ENCODE measurements at places on chromosomes 3 and 15.

DNA sequence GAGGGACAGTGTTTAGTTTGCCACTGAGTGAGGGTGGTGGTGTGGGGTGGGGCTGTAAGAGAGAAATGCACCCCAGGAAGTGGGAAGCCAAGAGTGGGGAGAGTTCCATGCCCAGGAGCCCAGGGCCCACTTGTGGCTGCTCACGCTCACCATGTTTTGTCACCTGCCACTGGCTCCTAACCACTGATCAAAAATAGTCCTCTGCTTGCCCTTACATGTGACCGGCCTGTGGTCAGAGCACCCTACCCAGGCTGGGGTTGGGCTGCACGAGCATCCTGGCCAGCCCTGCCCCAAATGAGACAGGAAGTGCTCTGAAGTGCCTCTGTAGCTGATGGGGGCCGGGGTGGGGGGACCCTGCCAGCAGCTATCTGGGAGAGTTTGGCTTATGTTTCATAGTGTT lies 216.3 kb downstream of the RPLP1 start:
- DNase-seq, result no peak

GRCh38 chr3:132317229-132317948 lies at the start of gene ACP3:
ACP3 (plus strand) TSS chr3:132317407; CDS start chr3:132317457, 50 bp downstream.
- DNase-seq, result peak; percentile 62

- peak; percentile 71 for DNase-seq
These were observed 137.6 kb downstream of the PEAK1 start for GRCh38 chr15:77282333-77282732.

DNA sequence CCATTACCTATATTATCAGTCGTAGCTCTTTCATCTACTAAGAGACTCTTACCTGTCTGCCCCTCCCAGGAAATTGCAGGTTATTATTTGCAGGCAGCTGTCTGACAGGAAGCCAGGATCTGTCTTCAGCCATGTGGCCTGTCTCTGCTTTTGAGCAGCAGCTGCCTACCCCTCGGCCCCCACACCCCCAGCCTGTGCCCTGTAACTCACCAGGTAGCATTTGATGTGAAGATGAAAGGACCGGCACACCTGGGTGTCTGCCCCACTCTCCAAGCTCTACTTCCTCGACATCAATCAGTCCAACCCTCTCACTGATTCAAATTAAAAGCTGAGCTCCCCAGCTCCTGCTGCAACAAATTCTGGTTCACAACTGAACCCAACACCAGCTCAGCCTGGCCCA lies 197.2 kb upstream of the CTNNB1 start:
- no peak for DNase-seq

DNA sequence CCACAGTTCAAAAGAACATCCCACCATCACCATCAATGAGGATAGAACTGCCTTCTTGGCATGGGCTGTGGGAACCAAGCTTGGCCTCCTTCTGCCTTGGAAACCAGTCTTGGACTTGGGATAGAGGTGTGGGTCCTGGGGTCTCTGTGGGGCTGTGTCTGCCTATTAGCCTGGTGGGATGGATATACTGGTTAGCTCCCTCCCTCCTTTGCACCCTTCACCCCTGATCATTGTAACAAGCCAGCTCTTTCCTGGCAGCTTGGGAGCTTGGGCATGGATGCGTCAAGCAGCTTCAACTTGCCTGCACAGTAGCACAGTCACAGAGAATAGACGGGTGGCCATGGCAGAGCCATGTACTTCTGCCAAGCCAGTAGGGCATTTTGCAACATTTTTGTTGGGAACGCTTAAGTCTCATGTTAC lies 65.2 kb downstream of the SMAD6 start:
- DNase-seq, result no peak

GRCh38 chr3:197501879-197502620 lies 53.7 kb downstream of the BDH1 start:
- DNase-seq, result no peak

- DNase-seq, result no peak
These were observed 687.9 kb downstream of the SQOR start for GRCh38 chr15:46322753-46323152.

DNA sequence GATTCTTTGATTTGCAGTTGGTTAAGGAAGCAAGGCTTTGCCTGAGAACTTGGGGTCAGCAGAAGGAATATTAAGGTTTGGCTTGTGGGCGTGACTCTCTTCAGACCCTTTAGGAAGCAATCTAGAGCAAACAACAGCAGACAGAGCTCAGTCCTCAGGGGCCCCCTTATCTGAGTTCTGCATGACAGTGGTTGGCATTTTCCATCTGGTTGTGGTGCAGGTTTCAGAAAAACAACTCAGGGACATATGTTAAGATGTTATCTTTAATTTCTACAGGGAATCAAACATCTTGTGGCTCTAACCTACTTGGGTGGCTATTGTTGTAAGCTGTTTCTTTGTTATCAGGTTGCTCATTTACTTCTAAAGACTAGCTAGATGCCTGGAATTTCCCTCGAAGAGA lies 141.4 kb downstream of the VPS8 start:
- DNase-seq, result no peak

- no peak for DNase-seq
These were observed 178.6 kb upstream of the LINGO1 start for GRCh38 chr15:77811270-77811669.

DNA sequence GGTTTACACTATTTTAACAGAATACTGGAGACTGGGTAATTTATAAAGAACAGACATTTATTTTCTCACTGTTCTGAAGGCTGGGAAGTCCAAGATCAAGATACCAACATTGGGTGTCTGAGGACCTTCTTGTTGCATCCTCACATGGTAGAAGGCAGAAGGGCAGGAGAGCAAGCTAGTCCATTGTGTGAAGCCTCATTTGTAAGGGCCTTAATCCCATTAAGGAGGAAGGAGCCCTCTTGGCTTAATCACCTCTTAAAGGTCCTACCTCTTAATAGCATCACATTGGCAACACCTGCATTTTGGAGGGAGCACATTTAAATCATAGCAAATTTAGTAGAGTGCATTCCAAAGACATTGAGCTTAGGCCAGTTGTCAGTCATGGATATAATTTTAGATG lies 26.2 kb downstream of the UBE2Q2 start:
- no peak for DNase-seq

GRCh38 chr3:74122281-74122680 lies 492.2 kb downstream of the CNTN3 start:
- DNase-seq, result no peak

DNA sequence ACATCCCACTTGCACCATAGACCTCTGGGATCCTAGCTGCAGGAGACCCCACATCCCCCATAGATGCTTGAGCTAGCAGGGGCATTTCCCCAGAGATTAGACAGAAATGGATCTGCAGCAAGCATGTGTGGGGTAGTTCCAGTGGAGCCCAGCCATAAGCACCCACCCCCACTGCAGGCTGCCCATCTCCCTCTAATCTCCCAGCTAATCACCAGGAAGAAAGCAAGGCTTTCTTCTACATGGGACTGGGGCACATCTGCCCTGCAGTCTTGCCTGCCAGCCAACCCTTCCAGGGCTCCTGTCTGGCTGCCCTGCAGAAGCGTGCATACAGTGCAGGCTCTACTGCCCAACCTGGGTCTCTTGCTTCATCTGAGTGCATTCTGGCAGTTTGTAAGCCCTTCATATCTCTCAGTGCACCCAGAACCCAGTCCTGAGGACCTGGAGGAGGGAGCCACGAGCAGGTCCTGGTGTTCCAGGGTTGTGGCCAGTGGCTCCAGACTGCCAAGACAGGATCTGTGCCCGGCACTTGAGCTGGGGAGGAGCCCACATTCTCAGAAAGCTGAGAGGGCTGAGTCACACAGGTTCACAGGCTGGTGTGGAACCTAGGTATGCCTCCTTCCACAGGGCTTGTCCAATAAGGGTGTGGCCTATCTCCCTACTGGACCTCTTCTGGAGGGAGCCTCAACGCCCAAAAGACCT lies 49.9 kb upstream of the IGSF11 start:
- no peak for DNase-seq

GRCh38 chr3:123914829-123915228 lies 30.7 kb upstream of the MYLK start:
- DNase-seq, result no peak

- DNase-seq, result no peak
These were observed 935.0 kb downstream of the SQOR start for GRCh38 chr15:46569781-46570180.

GRCh38 chr3:182583545-182583944 lies 209.8 kb upstream of the ATP11B start:
- no peak for DNase-seq

DNA sequence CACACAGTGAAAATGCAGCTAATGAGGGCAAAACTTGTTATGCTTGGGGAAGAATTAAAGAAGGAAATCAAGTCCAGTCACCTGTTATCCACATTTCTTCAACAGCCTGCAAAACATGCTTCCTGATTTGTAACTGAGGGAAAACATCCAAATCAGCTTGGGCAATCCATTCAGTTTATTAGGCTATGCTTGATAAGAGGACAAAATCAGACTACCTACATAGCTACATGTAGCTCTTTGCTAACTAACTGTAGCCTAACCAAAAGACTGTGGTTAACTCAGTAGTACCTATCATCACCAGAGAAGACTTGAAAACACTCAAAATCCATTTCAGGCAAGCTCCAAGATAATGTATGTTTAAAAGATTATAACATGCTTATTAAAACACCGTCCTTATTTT lies 436.4 kb downstream of the SHQ1 start:
- DNase-seq, result no peak

- DNase-seq, result no peak
These were observed 99.6 kb downstream of the NEDD4 start for GRCh38 chr15:55893852-55894251.

DNA sequence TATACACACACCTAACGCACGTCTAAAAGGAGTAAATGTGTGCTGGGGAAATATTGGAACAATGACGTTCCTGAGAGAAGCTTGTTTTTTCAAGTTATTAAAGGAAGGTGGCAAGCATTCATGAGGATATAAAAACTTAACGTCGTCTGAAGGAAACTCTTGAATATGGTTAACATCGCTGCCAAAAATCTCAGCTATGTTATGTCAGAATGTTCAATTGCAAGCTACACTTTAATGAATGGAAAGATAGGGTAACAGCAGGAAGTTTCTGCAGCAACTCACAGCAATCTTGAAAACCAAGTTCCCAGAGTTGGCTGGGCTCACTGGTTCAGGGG lies 54.3 kb upstream of the MEF2A start:
- peak; percentile 19 for DNase-seq

DNA sequence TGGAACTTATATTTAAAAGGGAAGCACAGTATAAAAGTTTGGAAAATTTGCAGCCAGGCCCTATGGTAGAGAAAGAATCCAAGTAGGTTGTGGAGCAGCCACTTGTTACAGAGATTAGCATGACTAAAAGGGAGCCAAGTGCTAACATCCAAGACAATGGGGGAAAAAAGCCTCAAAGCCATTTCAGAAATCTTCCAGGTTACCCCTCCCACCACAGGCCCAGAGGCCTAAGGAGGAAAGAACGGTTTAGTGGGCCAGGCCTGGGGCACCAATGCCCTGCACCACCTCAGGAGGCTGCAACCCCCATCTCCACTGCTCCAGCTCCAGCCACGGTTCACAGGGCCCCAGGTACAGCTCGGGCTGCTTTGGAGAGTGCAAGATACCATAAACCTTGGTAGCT lies 69.9 kb downstream of the IGF2BP2 start:
- DNase-seq, result no peak

DNA sequence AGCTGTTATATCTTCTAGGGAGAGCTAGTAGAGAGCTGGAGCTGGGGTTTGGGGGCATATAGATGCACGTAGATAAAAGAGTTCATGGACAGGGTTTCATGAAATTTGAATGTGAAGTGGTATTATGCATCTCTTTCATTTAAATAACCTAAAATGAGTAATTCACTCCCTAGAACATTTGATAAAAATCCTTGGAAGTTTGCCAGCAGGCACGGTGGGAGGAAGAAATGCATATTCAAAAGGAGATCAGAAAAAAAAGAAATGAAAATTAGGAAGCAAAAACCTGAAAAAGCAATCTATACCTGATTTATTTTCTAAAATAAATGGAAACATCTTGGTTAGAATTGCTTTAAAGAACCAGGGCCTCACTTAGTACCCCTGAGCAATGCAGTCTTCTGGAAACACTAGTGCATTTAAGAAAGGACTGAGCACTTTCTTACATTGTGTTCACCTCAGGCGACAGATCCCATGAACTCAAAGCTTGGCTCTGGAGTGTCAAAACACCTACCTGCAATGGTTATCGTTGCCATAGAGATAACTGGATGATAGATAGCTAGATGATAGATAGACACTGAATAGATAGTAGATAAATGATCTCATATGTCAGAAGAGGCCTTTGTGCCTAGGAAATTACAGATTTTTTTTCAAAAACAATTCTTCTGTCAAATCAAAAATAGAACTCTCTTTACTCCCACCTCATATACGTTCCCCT lies 458.6 kb upstream of the THRB start:
- DNase-seq, result no peak

- no peak for DNase-seq
These were observed 5.8 kb downstream of the SLC12A6 start for GRCh38 chr15:34331809-34332208.

- no peak for DNase-seq
These were observed 14.0 kb downstream of the ZNF619 start for GRCh38 chr3:40490916-40491315.

DNA sequence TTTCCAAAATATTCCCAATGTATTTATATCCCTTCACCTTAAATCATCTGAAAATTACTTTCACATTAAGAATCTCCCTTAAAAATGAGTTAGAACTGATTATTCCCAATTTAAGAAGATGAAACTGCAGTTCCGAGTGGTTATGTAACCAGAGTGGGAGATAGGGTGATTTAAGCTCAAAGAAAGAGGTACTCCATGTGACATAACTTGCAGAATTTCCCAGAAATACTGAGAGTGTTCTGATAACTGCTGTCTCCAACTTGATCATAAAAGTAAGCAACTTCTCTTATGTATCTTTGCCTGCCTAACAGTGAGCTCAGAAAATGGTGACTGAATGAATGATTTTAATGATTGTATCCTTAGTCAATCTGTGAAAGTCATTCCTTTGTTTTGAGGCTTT lies 32.3 kb downstream of the ARRDC4 start:
- DNase-seq, result no peak

DNA sequence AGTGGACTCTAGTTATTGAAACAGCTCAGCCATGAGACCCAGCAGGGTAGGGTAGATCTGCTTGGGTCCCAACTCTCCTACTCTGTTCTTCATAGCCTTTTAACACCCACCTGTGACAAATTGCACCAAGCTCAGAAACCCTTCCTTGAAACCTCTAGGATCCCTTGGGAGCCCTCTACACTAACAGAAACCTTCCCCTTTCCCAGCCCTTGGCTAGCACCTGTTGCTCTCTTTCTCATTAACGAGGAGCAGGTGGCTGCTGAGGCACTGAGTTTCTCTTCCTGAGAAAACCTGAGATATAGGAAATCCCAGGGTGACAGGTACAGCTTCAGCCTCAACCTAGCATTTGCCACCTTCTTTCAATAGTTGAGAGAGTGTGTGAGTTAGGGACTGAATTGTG lies 88.3 kb upstream of the CLSTN2 start:
- DNase-seq, result no peak

GRCh38 chr3:30657914-30658313 lies 51.5 kb downstream of the TGFBR2 start:
- no peak for DNase-seq

GRCh38 chr3:150945226-150946032 lies 27.1 kb downstream of the CLRN1 start:
- peak; percentile 11 for DNase-seq

GRCh38 chr15:34154725-34155204 lies 52.9 kb downstream of the PGBD4 start:
- no peak for DNase-seq

- DNase-seq, result no peak
These were observed 41.0 kb downstream of the BCL2L10 start for GRCh38 chr15:52071570-52071969.

GRCh38 chr3:154782151-154782550 lies 298.0 kb upstream of the MME start:
- DNase-seq, result no peak

GRCh38 chr15:100891307-100892012 lies 11.8 kb downstream of the ALDH1A3 start:
- DNase-seq, result no peak

- DNase-seq, result no peak
These were observed 247.6 kb upstream of the C2CD4B start for GRCh38 chr15:62412686-62413085.
